Anterior cingulate cortex (tissue), 58 donors: ENCODE measurements at places on chromosomes 2 and 18.

DNA sequence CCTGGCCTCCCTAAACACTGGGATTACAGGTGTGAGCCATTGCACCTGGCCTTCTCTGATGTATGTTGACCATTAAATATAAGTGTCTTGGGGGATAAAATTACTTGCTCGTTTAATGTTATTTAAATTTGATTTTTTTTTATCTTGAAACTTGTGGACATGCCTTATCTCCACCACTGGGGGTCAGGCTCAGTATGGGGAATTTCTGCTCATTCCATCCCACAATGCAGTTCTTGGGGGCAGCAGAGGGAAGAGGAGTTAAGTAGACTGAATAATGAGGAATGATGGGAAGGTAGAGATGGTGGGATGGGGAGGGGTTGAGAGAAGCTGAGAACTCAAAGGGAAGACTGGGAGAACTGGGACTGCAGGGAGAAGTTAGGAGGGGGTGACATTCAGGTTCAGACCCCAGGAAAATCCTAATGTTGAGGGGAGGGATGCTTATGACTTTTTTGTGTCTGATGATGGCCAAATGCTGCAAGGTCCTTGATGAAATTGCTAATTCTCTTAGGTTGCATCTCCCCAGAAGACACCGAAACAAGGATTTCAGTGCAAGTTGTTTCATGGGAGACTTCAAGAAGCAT is 174.2 kb downstream of the MIB1 start:
- no peak for DNase-seq

DNA sequence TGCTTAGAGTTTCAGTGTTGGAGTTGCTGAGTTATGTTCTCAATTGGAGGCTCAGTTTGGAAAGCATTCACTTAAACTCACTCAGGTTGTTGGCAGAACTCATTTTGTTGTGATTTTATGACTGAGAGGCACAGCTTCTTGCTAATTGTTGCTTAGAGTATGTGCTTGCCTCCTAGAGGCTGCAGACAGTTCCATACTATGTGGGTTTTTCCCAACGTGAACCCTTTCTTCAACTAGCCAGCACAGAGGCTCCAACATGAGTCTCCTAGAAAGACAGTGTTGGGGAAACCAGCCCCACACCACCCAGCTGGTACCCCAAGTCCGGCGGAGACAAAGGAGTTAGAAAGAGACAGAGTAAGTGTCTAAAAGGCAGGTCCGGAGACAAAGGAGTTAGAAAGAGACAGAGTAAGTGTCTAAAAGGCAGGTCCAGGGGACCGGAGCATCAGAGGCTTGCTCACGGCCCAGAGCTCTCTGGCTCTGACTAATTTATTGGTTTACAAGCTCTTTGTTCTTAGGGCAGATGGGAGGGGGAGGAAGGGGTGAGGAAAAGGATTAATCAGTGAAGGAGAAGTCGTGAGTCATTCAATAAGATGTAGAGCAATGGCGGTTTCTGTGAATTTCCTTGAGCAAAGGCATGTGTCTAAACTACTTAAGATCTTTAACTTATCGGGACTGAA is 999.7 kb upstream of the LRRTM1 start:
- no peak for DNase-seq

GRCh38 chr2:195663007-195663406 is 6.0 kb downstream of the SLC39A10 start:
- no peak for DNase-seq

- DNase-seq, result no peak
Observed at GRCh38 chr18:48827291-48828193, 123.2 kb downstream of the SMAD7 start.

GRCh38 chr2:42939411-42940206 is 147.2 kb upstream of the HAAO start:
- no peak for DNase-seq

- DNase-seq, result peak; percentile 75
Observed at GRCh38 chr2:53422979-53423378, 344.6 kb upstream of the CHAC2 start.

- no peak for DNase-seq
Observed at GRCh38 chr2:227696990-227697679, 20.7 kb downstream of the SLC19A3 start.

DNA sequence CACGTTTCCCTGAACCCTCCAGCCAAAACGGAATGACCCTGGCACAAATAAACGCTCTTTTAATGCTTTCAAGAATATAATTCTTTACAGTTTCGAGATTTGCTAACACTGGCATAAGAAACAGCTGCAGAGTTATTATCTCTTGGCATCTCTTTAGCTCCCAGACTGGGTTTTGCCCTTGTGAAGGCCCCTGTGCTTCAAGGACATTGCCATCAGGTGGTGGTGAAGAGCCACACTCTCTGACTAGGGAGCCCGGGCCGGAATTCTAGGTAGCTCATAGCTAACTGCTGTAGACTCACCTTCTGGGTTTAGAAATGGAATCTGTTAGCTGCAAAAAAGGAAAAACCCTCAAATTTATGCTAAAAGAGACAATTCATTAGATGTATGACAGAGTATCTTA is 13.3 kb upstream of the GALNT14 start:
- DNase-seq, result no peak

DNA sequence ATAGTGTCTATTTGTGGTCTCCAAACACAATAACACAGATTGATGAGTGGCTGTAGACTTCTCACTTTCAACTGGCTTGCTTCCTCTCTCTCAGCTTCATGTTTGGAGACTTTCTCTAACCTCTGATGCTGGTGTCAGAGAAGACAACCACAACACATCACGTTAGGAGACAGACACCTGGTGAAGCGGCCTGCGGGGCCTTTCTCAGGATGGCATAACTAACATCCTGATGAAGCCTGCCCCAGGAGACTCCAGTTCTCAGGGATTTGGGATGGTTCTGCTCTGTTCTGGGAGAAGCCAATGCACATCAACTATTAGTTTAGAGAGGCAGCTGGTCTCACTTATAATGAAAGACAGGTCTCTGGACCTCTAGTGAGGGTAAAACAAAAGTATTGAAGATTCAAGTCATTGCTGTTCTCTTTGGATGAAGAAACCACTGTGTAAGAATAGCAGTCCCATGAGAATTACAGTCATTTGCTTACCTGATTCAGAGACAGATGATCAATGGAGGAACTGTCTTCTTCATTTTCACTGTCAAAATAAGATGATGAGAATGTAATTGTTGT is 2.0 kb downstream of the IL1A start:
- DNase-seq, result no peak

DNA sequence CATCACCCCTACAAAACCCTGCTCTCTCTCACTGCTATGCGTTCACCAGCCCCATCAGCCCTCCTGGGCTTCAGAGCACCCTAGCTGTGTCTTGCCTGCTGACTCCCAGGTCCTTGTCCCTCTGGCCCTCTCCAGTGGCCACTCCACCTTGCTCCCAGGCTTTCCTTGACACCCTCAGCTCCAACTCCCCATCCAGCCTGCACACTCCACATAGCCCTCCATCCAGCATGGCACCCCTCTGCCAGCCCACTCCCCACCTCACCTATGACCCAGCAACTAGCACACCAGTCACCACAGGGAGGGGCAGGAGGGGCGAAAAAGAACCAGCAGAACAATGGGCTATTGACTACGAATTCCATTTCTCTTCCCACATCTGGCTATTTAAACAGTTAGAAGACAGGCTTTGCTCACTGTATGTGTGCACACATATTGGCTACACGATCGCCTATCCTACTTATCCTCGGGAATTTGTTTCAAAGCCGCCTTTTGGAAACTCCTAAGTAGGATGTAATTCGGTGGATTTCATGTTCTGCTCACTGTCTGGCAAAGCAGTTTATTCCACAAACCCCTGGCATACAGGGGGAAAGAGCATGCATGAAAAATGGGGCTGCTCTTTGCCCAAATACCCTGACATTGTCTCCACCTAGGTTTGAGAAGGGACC is 195.3 kb downstream of the SMAD2 start:
- no peak for DNase-seq

DNA sequence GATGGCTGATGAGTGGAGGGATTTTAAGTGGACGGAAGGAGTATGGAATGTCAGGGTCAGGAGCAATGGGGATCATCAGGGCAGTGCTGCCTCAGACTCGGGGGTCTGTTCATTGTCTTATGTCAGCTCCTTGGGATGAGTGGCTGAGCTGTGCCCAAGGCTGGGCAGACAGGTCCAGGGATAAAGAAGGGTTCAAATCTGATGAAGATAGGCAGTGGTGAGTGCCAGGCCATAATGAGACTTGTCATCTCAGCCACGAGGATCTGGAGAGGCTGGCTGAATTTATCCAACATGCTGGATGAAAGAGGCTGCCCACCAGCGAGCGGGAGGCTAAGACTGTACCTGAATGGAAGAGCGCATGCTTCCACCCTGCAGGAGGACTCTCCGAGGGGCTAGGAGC is 46.3 kb upstream of the APCDD1 start:
- no peak for DNase-seq

GRCh38 chr2:241816431-241817121 is 7.6 kb downstream of the NEU4 start:
- no peak for DNase-seq

DNA sequence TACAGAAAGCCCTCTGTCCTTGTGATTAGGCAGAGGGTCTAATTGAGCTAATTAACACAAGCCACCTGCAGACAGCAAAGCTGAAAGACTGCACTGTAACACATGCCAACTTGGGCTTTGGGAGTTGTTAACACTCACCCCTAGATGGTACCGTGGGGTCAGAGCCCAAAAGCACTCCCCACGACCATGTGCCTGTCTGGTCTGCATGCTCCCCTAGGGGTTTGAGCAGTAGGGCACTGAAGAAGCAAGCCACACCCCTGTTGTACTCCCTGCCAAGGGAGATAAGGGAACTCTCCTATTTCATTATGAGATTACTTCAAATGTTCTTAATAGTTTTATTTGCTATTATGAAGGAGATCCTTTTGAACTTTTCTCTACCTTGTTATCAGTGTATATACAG is 560.1 kb upstream of the FSHR start:
- no peak for DNase-seq

- DNase-seq, result no peak
Observed at GRCh38 chr2:231514951-231515297, 15.3 kb downstream of the NMUR1 start.

- no peak for DNase-seq
Observed at GRCh38 chr2:26463244-26464192, 14.4 kb downstream of the OTOF start.

- no peak for DNase-seq
Observed at GRCh38 chr2:240233885-240234502, 93.5 kb upstream of the OTOS start.

DNA sequence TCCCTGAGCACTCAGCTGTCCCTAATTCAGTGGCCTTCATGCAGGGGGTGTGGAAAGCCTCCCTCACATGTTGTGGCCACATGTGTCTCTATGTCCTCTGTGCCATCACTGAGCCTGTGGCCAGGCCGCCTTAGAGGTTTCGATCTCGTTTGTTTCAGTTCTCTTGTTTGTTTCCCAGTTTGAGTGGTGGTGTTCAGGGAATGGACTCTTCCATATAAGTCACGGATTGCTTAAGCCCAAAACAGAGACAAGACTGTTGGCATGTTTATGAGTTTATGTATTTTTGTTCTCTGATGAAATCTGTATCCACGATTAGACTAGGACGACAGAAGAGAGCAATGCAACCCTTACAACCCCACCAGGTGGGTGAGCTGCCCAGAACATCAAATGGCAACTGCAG is 134.5 kb downstream of the CCBE1 start:
- DNase-seq, result no peak

DNA sequence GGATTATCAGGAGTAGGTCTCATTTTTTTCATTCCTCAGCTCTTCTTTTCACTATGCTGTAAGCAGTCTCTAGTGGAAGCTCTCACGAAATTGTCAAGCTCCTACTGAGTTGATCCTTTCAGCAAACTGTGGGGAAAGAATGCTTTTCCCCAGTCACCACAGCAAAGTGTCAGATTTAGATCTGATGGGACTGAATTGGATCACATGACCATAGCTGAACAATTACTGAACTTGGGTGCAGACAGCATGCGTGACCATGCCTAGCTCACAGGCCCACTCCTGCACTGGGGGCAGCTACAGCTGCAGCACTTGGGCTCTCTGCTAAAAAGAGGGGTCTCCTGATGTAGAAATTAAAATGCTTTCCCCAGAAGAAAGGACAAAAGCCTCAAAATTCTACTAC is 3.1 kb downstream of the ARHGAP15 start:
- no peak for DNase-seq
